Hepatocyte (in vitro differentiated cells): ENCODE measurements at places on chromosomes 3 and 15. TPM values are rescaled to one million over a fixed set of nuclear protein-coding genes. Genes with fewer than 3 reads are reported as not detected.

SOX2 gene
- 2.4 and 3.5 TPM in 2 replicates for total RNA-seq

GRCh38 chr3:71551311-71551919, 32.1 kb downstream of the FOXP1 start:
- peaks cover 11% of the 10 kb centered on the region for H3K4me1 ChIP-seq
- no peaks in the 10 kb centered on the region for H3K27me3 ChIP-seq
- no peak for DNase-seq
- H3K36me3 ChIP-seq = no peaks in the 10 kb centered on the region
- H3K27ac ChIP-seq = no peak overlapping the region

PLA2G4E gene
- total RNA-seq = 0.07 and 0.20 TPM in 2 replicates

DNA sequence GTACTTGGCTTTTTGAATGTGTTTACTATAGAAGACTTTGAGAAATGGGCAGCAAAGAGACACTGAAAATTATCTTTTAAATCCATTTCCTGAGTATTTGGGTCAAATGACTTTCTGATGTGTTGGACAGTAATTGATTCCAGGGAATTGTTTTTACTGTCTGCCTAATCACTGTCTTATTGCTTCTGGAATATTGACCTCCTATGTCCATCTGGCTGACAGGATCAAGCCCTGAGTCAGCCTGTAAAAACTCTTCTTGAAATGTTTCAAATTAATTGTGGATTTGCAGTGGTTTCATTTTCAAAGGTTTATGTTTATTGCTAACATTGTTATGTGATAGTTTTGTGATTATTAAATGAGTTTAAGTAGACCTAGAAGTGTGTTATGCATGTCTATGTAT, 50.6 kb upstream of the MLF1 start:
- no peak overlapping the region for H3K27ac ChIP-seq
- no peaks in the 10 kb centered on the region for H3K4me1 ChIP-seq
- no peak for DNase-seq
- H3K27me3 ChIP-seq = no peaks in the 10 kb centered on the region
- H3K36me3 ChIP-seq = no peaks in the 10 kb centered on the region

GRCh38 chr3:64031540-64032508, 8.5 kb upstream of the PSMD6 start:
- DNase-seq = no peak
- no peaks in the 10 kb centered on the region for H3K27me3 ChIP-seq
- no peaks in the 10 kb centered on the region for H3K36me3 ChIP-seq
- H3K27ac ChIP-seq = no peak overlapping the region
- no peak overlapping the region for H3K4me3 ChIP-seq
- H3K4me1 ChIP-seq = no peaks in the 10 kb centered on the region

GRCh38 chr15:92930776-92931175, 30.7 kb downstream of the CHD2 start:
- peaks cover 24% of the 10 kb centered on the region for H3K36me3 ChIP-seq
- H3K27me3 ChIP-seq = no peaks in the 10 kb centered on the region
- H3K27ac ChIP-seq = peak overlapping the region; percentile 45
- no peak overlapping the region for H3K4me3 ChIP-seq

DNA sequence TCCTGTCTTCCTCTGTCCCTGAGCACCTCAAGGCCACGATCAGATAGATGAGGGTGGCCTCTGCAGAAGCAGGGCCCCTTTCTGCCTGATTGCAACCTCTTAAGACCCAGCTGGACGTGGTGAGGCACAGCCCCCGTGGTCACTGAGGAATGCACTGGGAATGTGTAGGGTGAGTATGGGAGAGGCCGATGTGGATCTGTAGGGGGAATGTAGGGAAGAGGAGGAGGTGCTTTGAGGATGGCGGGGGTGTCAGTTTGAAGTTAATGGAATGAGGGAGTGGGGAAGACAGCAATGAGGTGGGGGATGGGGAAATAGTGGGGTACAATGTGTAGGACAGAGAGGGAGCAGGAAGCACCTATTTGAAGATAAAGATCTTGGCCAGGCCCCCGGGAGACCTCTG, 785 bp upstream of the IQCF5 start:
- H3K36me3 ChIP-seq = no peaks in the 10 kb centered on the region
- no peak overlapping the region for H3K27ac ChIP-seq
- no peak for DNase-seq

DNA sequence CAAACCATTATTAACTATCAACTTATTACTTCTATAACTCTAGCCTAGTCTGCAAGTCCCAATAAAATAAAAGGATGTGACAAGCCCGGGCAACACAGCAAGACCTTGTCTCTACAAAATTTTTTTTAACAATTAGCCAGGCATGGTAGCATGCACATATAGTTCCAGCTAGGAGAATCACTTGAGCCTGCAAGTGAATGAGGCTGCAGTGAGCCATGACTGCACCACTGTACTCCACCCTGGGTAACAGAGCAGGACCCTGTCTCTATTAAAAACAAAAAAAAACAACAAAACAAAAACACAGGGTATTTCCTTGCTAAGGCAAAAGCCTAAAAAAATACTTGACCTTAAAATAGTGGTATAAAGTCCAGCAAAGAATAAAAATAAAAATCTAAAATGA, 31.4 kb downstream of the ANKRD28 start:
- peaks cover 7% of the 10 kb centered on the region for H3K4me1 ChIP-seq
- H3K27ac ChIP-seq = no peak overlapping the region
- no peaks in the 10 kb centered on the region for H3K36me3 ChIP-seq
- no peak for DNase-seq

GRCh38 chr3:14631687-14632441, 19.7 kb upstream of the CCDC174 start:
- H3K36me3 ChIP-seq = no peaks in the 10 kb centered on the region
- H3K27me3 ChIP-seq = no peaks in the 10 kb centered on the region
- H3K27ac ChIP-seq = no peak overlapping the region
- no peak overlapping the region for H3K4me3 ChIP-seq

CHAC1 gene
- total RNA-seq = 22.1 and 26.8 TPM in 2 replicates

ATP13A5 gene
- total RNA-seq = 0.12 TPM in 1 of 2 replicates, not detected in the other

GOLGA8O gene
- total RNA-seq = 0.12 and 0.73 TPM in 2 replicates

- H3K27me3 ChIP-seq = peaks cover 13% of the 10 kb centered on the region
- no peak overlapping the region for H3K4me3 ChIP-seq
Observed at GRCh38 chr15:51731549-51732267, 5.7 kb downstream of the LYSMD2 start.

DNA sequence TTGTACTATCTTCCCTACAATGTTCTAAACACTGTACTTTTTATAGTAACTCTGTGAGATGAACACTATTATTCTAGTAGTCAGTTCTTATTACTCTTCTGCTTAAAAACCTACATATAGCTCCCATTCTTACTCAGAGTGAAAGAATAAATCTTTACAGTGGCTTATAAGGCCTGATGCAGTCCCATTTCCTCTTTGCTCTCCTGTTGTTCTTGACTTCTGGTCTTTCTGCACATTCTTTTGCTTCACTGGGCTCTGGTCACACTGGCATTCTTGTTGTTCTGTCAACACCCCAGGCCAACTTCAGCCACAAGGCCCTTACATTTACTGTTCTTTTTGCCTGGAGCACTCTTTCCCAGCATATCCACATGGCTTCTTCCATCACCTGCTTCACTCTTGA, 58.2 kb upstream of the TP63 start:
- no peaks in the 10 kb centered on the region for H3K36me3 ChIP-seq
- no peak for DNase-seq
- H3K4me3 ChIP-seq = no peak overlapping the region
- no peaks in the 10 kb centered on the region for H3K4me1 ChIP-seq
- no peaks in the 10 kb centered on the region for H3K27me3 ChIP-seq

DNA sequence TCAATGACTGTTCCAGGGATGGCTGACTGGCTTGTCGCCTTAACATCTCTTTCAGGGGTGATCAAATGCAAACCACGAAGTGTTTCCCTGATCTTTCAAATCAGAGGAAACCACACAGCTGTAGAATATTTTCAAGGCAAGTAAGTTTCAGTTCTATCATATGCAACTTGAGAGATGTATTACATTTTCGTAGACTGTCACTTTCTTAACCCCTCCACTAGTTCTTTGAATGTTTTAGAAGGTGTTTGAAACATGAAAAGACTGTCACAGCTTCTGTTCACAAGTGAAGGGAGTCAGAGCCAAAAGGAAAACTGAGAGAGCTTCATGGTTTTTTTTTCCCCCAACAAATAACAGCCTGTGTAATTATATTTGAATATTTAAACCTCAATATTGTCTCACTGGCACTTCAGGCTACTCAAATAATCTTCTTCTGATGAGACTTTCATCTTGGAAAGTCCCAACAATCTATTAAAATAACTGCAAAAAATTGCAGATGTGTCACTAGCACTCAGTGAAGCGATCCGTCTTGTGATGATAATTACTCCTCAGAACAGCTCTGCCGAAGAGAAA, 25.9 kb upstream of the CAPN7 start:
- peaks cover 4% of the 10 kb centered on the region for H3K27me3 ChIP-seq
- no peak overlapping the region for H3K4me3 ChIP-seq
- no peaks in the 10 kb centered on the region for H3K36me3 ChIP-seq
- H3K27ac ChIP-seq = no peak overlapping the region
- no peak for DNase-seq

SI gene
- total RNA-seq = 77.3 and 78.4 TPM in 2 replicates

- H3K4me1 ChIP-seq = peaks cover 7% of the 10 kb centered on the region
- peaks cover 99% of the 10 kb centered on the region for H3K27me3 ChIP-seq
- H3K4me3 ChIP-seq = no peak overlapping the region
Observed at GRCh38 chr15:89364741-89365450, 30.3 kb upstream of the POLG start.

GRCh38 chr15:85044251-85044853, 62.7 kb downstream of the PDE8A start:
- H3K27me3 ChIP-seq = no peaks in the 10 kb centered on the region
- peak; percentile 74 for DNase-seq
- no peak overlapping the region for H3K27ac ChIP-seq
- H3K4me3 ChIP-seq = no peak overlapping the region
- no peaks in the 10 kb centered on the region for H3K36me3 ChIP-seq

MYRIP gene
- 0.57 and 0.80 TPM in 2 replicates for total RNA-seq

DNA sequence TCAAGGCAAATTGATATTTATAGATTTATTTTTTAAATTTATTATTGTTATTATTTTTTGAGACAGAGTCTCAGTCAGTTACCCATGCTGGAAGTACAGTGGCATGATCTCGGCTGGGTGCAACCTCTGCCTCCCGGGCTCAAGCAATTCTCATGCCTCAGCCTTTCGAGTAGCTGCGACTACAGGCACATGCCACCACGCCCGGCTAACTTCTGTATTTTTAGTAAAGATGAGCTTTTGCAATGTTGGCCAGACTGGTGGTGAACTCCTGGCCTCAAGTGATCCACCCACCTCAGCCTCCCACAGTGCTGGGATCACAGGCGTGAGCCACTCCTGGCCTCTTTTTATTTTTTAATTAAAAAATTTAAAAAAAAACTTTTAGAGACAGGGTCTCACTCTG, 19.0 kb downstream of the SPG21 start:
- DNase-seq = no peak
- no peaks in the 10 kb centered on the region for H3K27me3 ChIP-seq
- H3K4me3 ChIP-seq = no peak overlapping the region
- H3K4me1 ChIP-seq = no peaks in the 10 kb centered on the region
- no peak overlapping the region for H3K27ac ChIP-seq

DNA sequence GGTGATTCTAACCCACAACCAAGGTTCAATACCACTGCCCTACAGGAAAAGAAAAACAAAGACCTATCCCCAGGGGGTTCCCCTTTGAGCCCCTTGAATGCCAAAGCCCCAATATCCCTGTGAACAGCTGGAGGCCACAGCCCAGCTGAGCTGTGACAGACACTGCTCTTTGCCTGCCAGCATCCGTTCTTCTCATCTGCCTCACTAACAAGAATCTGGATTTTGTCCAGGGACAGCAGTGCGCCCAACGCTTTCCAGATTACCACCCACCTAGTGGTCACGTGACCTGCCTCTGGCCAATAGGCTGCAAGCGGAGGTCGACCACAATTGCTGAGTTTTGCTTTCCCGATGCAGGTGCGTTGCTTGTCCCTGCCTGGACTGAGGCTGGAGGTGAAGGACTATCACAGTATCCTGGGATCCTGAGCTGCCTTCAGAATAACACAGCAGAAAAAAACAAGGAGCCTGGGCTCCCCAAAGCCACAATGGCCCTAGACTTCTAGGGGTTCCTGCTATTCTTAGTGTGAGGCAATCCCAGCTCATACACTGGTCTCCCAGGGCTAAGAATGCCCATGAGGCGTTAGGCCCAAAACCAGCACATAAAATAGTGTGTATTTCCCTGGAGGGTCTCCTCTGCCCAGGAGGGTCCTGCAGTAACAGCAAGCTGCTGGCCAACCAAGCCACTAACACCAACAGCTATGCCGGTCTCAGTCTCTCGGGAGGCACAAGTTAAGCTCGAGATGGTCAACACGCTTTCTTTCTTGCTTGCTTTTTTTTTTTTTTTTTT, 13.8 kb downstream of the BDH1 start:
- H3K4me3 ChIP-seq = no peak overlapping the region
- peak; percentile 71 for DNase-seq
- no peaks in the 10 kb centered on the region for H3K36me3 ChIP-seq
- no peak overlapping the region for H3K27ac ChIP-seq
- peaks cover 8% of the 10 kb centered on the region for H3K4me1 ChIP-seq

MCF2L2 gene
- total RNA-seq = 0.40 and 0.63 TPM in 2 replicates

ANKRD63 gene
- 0.30 TPM in 1 of 2 replicates, not detected in the other for total RNA-seq

TSC22D2 gene
- total RNA-seq = 25.0 and 34.9 TPM in 2 replicates

LSM3 gene
- total RNA-seq = 10.5 and 12.4 TPM in 2 replicates

GRCh38 chr15:69099941-69100340, 60.5 kb upstream of the GLCE start:
- no peaks in the 10 kb centered on the region for H3K4me1 ChIP-seq
- DNase-seq = no peak
- H3K27me3 ChIP-seq = no peaks in the 10 kb centered on the region
- H3K36me3 ChIP-seq = no peaks in the 10 kb centered on the region
- H3K27ac ChIP-seq = no peak overlapping the region
- H3K4me3 ChIP-seq = no peak overlapping the region

DNA sequence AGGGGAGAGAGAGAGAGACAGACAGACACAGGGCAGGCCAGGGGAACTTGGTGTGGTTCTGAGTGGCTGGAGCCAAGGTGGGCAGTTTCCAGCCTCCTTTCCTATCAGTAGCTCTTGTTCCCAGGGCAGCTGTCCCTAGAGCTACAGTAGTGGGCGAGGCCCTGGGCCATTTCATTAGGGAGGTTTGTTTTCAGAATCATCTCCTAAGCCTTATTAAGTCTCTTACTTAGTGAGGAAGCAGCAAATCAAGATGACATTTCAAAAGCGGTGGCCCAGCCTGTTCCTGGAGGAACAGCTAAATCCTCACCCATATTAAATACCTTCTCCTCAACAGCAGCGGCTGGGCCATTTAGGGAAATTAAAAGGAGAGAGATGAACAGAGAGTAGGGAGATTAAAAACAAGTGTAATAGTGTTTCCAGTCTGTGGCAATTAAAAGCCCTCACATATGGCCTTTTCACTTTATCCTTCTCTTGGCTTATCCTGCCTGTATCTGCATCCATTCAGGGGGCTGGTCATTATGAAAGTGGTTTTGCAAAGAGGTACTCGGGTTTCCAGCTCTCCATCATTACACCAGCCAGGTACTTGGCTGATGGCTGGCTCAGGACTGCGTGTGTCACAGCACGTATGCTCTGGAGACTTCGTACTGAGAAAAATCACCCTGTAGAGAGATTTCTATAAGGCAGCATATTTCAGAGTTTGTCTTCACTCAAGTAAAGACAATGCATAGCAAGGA, 91.9 kb upstream of the PRR23C start:
- no peak overlapping the region for H3K27ac ChIP-seq
- no peaks in the 10 kb centered on the region for H3K27me3 ChIP-seq
- DNase-seq = no peak
- no peak overlapping the region for H3K4me3 ChIP-seq

- H3K4me1 ChIP-seq = peaks cover 12% of the 10 kb centered on the region
- H3K27me3 ChIP-seq = no peaks in the 10 kb centered on the region
- H3K27ac ChIP-seq = peak overlapping the region; percentile 97
- peak; percentile 82 for DNase-seq
- H3K4me3 ChIP-seq = peak overlapping the region; percentile 47
- no peaks in the 10 kb centered on the region for H3K36me3 ChIP-seq
Observed at GRCh38 chr3:53890726-53891475, 758 bp downstream of the SELENOK start.

AGBL1 gene
- total RNA-seq = 0.12 TPM in 1 of 2 replicates, not detected in the other
